Activated CD8-positive, alpha-beta memory T cell treated with anti-CD3 and anti-CD28 coated beads for 1 hour (primary cell): ENCODE measurements at places on chromosomes 13 and 19.

GRCh38 chr19:38265921-38266429, 1.6 kb downstream of the SPINT2 start:
- DNase-seq = no peak

- DNase-seq = no peak
Measured at GRCh38 chr19:2242092-2242537, 5.5 kb downstream of the SF3A2 start.

- DNase-seq = no peak
Measured at GRCh38 chr13:48569104-48569666, 36.3 kb upstream of the RCBTB2 start.

DNA sequence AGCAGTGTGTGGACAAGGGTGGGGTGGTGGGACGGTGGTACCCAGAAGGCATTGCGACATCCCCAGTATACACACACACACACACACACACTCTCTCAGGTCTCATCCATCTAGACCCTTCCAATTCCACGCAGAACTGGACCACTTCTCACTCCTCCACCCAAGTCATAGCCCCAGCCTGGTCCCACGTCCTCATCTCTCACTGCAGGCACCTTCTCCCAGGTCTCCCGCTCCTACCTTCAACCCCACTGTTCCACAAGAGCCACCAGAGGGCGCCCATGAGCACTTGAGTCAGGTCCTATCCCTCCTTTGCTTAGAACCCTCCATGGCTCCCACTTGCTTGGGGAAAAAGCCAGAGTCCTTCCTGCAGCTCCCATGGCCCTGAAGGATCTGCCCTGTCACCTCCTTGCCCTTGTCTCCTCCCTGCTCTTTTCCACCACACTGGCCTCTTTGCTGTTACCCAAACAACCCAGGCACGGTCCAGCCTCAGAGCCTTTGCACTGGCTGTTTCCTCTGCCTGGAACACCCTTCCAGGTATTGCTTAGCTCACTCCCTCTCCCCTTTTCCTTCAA, 62.6 kb downstream of the IER2 start:
- peak; percentile 65 for DNase-seq

DNA sequence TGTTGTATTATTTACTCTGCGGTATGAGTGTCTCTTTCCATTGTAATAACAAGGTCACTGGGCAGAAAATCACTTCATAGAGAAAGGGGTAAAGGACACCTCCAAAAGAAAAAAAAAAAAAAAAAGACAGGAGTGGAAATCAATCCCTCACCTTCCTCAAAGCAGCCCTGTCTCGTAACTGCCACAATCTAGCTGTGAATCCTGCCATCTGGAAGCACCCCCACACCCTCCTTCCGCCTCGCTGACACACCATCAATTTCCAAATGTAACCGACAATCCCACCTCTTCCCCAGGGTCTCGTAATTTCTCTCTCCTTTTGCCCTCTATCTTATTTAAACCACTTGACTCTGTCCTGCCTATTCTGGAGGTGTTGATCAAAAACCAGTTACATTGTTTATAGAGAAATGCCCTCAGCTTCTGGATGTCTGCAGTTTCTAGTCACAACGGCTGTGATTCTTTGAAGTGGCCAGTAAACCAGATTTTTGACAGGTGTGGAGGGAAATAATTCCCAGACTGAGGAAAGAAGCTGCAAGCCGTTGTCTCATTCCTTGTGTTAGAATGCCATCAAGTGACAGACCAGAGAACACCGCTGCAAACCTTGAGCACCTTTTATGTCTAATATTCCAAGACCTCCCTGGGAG, 9.1 kb upstream of the POP4 start:
- no peak for DNase-seq
